ENCODE measurements at places on chromosomes 4 and X.
A peak's percentile ranks its signal among the peaks of the same experiment; 100 is the strongest.

DNA sequence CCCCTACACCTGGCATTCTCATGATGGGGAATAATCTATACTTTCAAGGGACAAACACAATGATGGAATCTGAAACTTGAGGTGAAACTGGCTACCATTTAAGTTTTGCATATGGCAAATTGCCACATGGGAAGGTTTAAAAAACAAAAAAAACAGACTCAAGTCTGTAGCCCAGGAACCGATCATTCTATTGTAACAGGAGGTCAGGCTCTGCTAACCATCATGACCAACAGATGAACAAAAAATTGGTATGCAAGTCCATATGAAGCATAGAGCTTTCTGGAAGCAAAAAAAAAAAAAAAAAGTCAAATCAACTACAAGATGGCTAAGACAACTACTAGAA lies 594.3 kb upstream of the DIPK2B start:
- no peak for DNase-seq

DNA sequence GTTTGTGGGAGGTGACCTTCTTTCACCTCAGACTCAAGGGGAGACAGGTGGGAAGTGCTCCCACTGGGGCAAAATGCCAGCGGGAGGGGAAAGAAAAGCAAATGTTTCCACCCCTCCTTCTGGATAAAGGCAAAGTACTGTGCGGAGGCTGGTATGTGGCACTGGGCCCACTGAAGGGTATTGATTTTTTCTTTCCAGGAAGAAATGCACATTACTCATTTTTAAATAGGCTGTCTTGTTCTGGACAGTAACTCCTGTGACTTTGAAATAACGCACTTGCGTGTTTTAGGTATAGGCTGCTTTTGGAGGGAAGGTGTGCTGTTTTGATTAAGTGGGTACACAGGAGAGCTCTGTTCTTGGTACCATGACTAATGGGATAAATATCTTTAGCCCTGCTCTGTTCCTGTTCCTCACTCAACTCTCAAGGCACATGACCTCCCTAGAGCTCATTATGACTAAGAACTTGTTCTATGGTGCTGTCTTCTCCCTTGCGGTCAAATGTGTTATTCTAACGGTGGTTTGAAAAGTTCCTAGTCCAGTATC lies 40.7 kb upstream of the MBTPS2 start:
- DNase-seq, result no peak

DNA sequence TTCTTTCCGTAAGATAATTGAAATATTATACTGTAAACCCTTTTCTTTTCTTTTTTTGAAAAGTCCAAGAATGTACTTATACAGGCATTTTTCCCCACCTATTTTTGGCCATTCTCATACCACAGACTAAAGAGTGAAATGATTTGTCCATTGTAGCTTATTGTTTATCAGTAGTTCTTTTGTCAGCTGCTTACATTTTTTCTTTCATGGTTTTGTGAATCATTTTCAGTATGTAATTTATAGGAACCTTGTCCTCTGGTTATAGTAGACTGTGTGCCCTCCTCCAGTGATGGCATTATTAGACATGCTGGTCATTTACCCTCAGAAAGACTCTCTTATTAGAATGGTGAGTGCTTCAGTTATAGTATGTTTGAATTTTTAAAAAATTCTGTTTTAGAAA lies 56.7 kb downstream of the CCKAR start:
- DNase-seq, result no peak

DNA sequence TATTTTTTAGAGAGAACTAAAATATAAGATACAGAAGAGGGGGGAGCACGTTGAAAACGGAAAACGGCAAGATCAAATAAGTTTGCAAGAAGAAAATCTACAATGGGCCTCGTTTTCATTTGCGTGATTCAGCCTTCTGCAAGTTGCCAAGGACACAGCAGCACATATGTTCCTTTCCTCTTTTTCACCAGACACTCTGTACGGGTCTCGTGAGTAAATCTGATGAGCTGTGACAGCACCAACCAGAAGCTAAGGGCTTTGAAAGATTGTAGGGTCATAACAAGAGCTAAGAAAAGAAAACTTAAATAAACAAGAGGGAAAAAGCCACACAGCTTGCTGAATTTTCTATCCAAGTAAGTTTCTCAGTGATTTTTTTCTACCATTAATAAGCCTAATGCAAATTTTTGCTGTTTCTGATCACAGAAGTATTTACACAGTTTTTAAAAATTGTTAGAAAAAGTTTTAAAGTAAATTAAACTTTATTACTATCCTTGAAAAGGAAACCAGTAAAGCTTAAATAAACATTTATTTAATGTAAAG lies 63.4 kb downstream of the SCML2 start:
- no peak for DNase-seq

- no peak for DNase-seq
Observed at GRCh38 chrX:131783555-131784308, 239.4 kb upstream of the STK26 start.

DNA sequence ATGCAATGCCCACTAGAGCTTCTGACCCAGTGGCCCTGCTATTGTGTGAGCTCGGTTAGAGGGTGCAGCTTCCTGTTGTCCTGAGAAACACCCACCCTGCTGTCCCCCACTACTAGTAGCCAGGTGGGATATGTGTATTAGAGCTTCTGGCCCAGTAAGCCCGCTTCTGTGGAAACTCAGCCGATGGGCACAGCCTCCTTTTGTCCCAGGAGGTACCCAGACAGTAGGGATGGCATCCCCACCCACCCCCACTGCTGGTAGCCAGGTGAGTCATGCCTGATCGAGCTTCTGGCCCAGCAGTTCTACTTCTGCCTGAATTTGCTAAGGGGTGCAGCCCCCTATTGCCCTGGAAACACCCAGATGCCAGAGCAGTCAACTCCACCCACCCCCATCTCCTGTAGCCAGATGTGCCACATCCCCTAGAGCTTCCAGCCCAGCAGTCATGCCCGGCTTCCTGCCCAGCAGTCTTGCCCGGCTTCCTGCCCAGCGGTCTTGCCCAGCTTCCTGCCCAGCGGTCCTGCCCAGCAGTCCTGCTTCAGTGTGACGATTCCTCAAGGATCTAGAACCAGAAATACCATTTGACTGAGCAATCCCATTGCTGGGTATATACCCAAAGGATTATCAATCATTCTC lies 162.7 kb upstream of the KLF8 start:
- no peak for DNase-seq

- no peak for DNase-seq
Observed at GRCh38 chr4:39528061-39528465, 824 bp upstream of the UGDH start.

DNA sequence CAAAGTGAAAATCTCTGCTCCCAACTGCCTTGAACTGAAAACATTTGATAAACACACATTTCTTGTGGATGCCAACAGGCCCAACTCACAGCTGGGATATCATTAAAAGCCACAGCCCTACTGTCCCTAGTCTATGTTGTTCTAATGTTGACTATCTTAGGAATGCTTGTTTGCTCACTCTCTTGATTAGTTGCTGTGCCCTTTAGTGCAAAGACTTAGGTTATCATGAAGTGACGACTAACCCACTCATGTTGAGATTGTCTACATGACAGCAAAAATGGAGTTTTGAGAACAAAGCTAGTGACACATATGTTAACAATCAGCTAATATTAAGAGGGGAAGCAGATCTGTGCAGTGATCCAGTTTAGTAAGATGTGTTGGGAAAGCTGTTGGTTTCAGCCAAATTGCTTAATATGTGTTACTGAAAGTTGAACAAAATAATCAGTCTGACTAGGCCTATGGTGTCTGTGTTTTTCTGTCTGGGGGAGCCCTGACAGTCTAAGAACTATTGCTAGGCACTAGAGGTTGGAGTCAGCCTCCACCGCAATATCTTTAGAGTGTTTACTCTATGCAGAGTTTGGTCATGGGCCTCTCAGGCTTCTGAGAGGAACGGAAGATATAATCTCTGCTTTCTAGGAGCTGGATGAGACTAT lies 125.5 kb downstream of the ATG4A start:
- no peak for DNase-seq

DNA sequence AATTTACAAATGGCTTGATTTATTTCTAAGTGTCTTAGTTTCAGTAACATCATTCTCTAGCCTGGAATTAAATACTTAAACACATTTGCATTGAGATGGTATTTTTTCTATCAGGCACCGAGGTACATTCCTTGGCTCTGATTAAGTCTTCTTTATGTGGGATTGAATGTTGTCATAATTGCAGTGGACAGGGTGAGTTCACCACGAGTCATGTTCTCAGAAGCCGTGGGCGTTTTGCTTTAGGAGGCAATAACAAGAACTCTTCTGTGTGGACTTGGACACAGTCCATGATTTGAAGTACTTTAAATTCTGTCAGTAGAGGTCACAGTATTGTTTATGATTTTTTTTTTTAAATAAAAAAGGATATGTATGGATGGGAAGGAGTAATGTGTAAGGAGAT lies 57.1 kb upstream of the EFHC2 start:
- no peak for DNase-seq

DNA sequence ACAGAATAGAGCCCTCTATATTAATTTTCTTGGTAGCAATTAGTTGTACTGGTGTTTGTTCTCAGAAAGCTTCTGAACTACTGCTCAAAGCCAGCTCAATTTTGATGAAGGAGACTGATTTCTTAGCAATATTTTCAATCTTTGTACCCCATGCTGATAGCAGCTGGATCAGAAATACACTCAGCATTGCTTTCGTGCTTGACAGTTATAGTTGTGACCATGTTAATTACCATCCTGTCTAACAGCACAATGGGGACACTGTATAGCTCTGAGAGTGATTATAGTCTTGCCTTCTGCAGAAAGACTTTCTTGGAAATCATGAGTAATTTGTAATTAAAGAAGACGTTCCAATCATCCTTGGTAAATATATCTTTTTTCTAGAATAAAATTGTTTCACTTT lies 79.7 kb upstream of the GNPDA2 start:
- DNase-seq, result no peak

- DNase-seq, result no peak
Observed at GRCh38 chr4:100836929-100837328, 319.1 kb upstream of the EMCN start.

DNA sequence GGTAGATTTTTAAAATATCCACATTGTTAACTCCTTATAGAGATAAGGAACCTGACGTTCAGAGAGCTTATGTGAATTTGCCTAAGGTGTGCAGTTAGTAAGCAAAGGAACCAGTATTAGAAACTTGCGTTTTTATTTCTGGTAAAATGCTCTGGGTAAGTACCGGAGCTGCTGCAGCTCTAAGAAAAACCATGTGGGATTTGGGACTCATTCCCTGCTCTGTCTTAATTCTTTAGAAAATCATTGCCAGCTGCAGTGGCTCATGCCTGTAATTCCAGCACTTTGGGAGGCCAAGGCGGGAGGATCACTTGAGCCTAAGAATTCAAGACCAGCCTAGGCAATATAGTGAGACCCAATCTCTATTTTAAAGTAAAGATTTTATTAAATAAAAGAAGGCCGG lies 5.8 kb downstream of the CCKAR start:
- no peak for DNase-seq

DNA sequence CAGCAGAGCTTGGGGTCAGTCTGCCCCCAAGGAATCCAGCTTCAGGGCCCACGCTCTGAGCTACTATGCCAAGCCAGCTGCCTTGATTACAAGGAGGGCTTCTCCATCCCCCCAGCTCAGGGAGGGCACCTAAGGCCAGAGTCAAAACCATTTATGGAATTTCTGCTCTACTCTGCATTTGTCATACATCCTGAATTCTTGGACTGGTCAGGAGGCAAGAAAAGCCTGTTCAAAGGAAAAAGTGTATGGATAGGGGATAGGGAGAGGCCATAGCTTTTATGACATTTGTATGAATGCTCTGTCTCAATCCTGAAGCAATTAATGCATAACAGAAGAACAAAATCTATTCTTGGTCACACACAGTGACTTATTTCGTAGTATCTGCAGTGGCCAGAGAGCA lies 32.2 kb downstream of the EDNRA start:
- no peak for DNase-seq

GRCh38 chr4:128060121-128060698 lies 902 bp upstream of the LARP1B start:
- no peak for DNase-seq

- no peak for DNase-seq
Observed at GRCh38 chr4:108391701-108392455, 223.1 kb upstream of the LEF1 start.

DNA sequence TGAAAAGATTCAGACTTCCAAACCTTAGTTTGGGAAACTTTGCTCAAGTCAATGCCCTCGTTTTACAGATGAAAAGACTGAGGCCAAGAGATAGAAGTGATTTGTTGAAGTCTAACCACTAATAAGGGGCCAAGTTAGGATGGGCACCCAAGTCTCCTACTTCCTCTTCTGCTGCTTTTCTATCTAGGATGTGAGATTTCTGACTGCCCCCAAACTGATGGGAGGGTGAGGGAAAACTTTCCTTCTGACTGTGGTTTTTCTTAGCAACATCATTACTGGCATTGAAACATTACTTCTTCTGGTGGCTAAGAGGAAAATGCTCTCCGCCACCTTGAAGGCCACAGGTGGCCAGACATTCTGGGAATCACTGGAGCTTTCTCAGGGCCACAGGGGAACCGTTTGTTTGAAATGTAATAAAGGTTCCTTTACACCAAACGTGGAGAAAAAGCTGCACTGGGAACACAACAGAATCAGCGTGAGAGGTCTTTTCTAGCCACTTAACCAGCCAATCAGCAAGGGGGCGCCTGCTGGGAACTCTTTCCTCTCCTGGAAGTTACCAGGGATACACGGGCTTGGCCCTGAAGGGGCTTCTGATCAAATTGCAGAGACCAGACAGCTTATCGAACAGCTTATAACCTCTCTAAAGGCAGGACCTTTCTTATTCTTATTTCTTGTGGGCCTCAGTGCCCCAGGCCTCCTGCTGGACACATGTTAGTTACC lies 115.9 kb upstream of the TEX13D start:
- DNase-seq, result no peak

DNA sequence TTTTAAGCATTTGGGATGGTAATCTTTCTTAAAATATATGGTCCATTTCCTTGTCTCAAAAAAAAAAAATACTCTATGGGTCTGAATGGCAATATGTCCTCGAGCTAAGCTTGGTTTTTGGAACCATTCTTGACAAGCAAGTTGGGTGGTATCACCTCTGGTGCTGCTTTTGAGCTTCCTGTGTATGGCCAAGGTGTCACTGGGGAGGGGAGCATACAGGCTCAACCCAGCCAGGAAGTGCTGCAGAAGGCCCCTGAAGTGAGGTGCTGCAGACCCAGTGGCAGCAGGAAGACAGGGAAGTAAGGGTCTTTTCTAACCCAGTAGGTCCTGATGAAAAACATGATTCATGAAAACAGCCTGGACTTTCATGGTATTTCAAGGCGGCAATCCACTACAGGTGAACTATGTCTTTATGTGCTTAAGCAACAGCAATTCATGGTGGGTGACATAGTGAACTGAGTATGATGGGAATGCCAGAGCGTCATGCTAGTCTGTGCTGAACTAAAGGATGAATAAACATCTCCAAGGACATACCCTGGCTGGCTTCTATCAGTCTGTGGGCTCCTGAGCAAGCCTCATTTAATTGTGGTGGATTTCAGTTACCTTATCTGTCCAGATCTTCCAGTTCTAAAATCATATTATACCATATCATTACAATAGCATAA lies 15.1 kb downstream of the TRAPPC2 start:
- peak; percentile 47 for DNase-seq

DNA sequence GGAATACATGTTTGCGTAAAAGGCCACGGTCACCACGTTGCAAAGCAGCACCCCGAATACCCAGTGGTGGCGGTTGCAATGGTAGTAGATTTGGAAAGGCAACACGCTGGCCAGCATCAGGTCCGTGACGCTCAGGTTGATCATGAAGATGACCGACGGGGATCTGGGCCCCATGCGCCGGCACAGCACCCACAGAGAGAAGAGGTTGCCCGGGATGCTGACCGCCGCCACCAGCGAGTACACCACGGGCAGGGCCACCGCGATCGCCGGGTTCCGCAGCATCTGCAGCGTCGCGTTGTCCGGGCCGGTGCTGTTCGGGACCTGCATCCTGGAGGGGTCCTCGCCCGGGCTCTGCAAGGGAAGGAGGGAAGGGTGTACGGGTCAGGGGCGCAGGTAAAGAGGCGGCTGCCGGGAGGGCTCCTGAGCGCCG lies 13.5 kb upstream of the ASMTL start:
- DNase-seq, result peak; percentile 10
